Ammon's horn (tissue), 1 donor: ENCODE measurements at places on chromosomes 6 and 20.

GRCh38 chr6:37988696-37989095, 169.2 kb downstream of the ZFAND3 start:
- DNase-seq = no peak

GRCh38 chr20:3981132-3981452, 34.3 kb downstream of the RNF24 start:
- no peak for DNase-seq

DNA sequence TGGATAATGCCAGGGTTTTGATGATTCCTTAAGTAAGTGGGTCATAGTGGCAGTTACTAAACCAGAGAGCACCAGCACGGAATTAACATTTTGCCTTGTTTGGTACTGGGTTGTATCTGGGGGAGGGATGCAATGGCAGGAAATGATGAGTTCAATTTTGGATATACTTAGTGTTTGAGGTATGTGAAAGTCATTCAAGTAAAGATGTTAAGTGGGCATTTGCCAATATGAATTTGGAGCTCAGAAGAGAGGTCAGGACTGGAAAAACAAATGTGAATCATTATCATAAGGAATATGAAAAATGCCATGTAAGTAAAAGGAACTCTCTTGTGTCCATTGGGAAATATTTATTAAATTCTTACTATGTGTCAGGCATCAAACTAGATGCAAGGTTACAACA, 6.2 kb downstream of the PXT1 start:
- DNase-seq = no peak

DNA sequence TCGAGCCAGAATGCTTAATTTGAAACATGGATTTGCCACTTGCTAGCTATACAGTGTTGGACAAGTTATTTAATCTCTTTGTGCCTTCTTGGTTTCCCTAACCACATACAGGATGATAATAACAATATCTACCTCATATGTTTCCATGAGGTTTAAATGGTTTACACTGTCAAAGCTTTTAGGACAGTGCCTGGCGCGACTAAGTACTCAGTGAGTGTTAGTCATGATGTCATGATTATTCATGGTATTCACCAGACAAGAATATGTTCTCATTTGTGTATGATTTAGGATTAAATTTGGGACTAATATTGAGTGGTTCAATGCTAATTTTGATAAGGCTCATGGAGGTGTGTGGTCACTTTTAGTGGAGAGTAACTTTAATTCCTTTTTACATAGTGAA, 167.4 kb downstream of the EYA4 start:
- no peak for DNase-seq

DNA sequence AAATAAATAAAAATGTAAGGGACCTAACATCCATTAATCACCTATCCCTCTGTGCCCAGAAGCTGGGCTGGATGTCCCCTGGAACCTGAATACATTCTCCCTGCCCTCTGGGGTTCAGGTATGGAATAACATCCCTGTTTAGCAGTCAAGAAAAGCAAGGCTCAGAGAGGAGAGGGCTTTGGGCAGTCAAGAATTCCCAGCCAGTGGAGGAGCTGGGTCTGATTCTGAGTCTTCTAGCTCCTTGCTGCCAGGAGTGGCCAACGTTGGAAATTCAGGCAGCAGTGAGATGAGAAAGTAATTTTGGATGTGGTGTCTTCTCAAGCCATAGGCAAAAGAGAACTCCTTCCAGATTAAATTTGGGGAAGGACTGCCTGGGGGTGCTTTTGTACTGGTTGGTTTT, 42.6 kb upstream of the ZNFX1 start:
- DNase-seq = peak; percentile 35
